Sigmoid colon (tissue), 7 donors: ENCODE measurements at places on chromosomes 16 and 17. TPM values are rescaled to one million over a fixed set of nuclear protein-coding genes. Genes with fewer than 3 reads are reported as not detected.

The TBC1D3C gene
- not detected for total RNA-seq

- no peak for DNase-seq
Observed at GRCh38 chr17:75516619-75517296, 430 bp downstream of the TSEN54 start.

The NKD1 gene
- total RNA-seq = 18.0 TPM

DNA sequence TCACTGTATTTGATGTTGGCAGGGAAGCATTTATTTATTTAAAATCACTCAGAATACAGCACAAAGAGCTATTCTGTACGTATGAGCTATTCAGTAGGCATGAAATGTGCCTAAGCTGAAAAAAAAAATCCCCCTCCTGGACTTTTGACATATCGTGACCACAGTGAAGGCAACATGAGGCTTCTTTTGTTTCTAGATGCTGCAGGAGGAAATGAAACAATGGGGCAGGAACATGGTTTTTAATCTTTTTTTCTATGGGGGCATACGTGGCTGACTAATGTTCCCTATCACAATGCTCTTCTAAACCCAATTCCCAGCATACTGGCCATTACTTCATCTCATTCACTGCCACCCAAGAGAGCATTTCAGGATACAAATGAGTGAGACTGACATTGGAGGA, 191.0 kb upstream of the PMFBP1 start:
- no peak for DNase-seq

- DNase-seq = peak; percentile 91
Observed at GRCh38 chr17:50212121-50212843, 10.9 kb upstream of the COL1A1 start.

The LPCAT2 gene
- total RNA-seq = 9.6 TPM

DNA sequence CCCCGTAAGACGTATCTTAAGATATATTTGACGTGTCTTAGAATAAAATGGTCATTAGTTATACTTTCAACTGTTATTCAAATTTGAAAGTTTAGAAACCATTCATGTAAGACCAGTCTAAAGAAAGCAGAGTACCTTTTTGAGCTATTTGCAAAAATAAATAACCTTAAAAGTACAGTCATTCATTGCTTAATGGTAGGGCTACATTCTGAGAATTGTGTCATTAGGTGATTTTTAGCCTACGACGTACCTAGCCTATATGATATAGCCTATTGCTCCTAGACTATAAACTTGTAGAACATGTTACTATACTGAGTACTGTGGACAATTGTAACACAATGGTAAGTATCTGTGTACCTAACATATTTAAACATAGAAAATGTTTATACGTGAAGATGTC, 139.2 kb downstream of the PHKB start:
- DNase-seq = no peak

The LITAFD gene
- not detected for total RNA-seq

DNA sequence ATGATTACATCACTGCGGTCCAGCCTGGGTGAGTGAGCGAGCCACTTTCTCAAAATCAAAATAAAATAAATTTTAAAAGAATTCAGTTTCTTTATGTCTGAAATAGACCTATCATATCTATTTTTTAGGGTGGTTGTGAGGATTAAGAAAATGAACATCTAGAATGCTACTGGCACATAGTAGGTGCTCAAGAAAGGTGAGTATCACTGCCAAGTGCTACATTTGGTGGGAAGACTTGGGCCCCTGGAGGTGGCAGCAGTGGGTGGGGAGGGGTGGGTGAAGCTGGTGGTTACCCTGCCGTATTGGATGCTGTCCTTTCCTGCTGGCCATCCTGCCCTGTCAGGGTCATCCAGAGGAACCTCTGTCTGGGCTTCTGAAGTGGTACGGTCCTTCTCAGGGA, 50.3 kb downstream of the ABCC6 start:
- no peak for DNase-seq

GRCh38 chr17:76579281-76579680, 6.4 kb downstream of the ST6GALNAC2 start:
- DNase-seq = no peak

GRCh38 chr17:6066183-6066948, 3.8 kb upstream of the WSCD1 start:
- DNase-seq = no peak

- peak; percentile 65 for DNase-seq
Observed at GRCh38 chr16:87042551-87043230, 274.5 kb downstream of the C16orf95 start.
